CD4-positive, alpha-beta T cell (primary cell): ENCODE measurements at places on chromosomes 11 and 22. TPM values are rescaled to one million over a fixed set of nuclear protein-coding genes. Genes with fewer than 3 reads are reported as not detected.

DNA sequence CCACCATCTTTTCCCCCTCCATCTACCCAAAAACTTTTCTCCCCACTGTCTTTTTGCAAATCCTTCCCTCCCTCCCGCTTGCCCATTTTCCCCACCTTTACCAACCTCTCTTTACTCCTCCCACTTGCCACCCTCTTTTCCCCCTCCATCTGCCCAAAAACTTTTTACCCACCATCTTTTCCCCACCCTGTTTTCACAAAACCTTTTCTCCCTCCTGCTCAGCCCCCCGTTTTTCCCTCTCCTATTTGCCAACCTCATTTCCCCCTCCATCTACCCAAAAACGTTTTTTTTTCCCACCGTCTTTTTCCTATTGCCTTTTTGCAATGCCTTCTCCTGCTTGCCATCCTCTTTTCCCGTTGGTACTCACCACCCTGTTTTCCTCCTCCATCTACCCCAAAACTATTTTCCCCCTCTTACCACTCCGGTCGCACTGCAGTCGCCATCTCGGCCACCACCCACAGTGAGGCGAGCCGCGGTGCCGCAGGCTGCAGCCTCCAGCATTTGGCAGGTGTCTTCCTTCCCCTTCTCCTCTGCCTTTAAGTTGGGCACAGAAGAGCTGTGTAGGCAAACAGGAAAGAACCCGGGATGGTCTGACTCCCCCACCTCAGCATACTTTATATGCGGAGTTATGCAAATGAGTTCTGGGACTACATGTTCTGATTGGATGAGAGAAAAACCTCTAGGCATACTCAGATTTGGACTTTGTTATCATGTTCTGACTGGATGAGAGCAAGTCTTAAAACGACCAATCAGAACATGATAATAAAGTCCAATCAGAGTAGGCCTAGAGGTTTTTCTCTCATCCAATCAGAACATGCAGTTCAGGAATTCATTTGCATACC, 121.2 kb upstream of the VPREB1 start:
- no peak for DNase-seq

The PKP3 gene
- total RNA-seq = 0.60 TPM

DNA sequence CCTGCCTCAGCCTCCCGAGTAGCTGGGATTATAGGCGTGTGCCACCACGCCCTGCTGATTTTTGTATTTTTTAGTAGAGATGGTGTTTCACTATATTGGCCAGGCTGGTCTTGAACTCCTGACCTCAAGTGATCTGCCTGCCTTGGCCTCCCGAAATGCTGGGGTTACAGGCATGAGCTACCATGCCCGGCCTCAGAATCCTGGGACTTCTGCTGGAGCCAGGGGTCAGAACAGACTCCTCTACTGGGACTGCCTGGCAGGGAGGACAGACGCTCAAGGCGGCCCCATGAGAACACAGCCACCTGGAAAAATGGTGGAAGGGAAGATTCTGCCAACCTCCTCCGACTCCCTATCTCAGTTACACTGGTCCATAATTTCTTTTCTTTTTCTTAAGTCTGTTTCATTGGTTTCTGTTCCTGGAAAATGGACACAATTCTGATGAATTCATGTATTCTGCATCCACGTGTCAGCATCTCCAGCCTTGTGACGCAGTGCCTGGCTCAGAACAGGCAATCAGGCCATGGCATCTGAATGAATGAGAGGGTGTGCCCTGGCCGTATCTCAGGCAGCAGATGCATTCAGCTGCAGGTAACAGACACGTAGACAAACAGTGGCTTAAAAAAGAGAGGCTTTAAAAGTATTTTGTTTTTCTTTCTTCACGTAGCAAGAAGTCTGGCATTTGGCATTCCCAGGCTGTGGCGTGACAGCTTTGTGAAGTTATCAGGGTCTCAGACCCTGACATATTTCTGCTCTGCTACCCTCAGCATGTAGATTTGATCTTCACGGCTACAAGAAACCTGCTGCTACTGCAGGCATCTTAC, 4.8 kb downstream of the SMIM38 start:
- DNase-seq = no peak

DNA sequence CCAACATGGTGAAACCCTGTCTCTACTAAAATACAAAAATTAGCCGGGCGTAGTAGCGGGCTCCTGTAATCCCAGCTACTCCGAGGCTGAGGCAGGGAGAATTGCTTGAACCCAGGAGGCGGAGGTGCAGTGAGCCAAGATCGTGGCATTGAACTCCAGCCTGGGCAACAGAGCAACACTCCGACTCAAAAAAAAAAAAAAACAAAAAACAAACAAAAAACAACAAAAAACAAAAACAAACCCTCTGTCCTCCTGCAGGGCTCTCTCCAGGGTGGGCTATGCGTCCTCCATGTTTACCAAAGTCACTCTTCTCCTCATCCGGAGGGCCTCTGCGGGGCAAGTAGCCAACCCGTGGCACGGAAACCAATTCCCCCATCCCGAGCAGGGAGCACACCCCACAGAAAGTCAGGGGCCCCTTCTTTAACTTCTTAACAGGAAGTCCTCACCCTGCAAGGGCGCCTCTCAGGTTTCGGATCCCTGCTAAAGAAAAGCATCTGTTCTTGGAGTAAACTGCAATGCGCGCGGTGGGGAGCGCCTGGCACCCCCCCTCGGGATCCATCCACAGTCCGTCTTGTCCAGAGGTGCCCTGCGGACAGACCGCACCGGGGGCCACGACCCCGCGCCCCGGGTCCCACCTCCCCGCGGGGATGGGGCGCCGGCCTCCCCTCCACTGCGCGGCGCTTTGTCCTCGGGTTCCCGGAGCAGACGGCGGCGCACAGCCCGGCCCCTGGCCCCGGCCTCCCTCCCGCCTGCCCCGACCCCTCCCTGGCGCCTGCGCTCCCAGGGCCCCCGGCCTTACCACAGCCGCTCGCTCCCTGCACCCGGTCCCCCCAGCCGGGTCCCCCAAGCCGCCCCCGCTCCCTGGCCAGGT, 712 bp downstream of the CERK start:
- peak; percentile 23 for DNase-seq

DNA sequence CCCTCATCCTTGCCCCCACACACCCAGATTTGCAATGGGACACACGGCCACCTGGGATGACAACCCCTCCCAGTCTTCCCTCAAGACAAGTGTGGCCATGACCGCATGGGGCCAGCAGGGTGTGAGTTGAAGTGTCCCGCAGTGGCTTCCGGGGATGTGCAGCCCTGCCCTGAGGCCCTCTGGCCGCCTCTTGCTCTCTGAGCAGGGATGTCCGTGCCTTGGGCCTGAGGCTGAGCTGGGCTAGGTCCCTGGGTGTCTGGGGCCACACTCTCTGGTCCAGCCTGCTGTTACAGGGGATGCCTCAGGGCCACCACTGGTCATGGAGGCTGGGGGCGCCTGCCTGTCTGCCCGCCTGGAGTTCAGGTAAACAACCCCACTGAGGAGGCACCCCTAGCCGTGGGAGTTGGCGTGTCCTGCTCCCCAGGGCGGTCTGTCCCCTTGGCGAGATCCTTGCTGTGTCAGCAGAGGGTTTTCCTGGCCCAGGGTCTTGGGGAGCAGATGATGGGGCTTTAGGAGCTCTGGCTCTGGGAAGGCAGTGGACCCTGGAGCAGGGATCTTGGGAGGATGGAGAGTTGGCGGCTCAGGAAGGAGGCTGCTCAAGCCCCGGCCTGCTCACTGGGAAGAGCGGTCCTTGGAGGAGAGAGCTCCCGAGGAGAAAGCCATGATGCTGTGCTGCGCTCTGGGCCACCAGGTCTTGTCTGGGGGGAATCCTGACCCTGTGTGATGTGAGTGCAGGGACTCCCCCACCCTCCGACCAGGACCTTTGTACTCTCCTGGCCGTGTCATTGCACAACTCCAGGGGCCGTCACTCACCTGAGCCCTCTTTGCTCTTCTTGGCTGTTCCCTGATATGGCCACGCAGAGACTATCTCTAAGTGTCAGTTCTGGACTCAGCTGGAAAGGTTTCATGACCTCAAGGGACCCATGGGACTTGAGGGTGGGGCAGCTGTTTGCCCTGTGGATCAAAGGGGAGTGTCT, 67.9 kb downstream of the KCNQ1 start:
- DNase-seq = no peak

GRCh38 chr11:14065141-14065540, 102.6 kb downstream of the SPON1 start:
- DNase-seq = peak; percentile 14

- no peak for DNase-seq
Measured at GRCh38 chr11:46999217-46999616, 62.7 kb downstream of the CSTPP1 start.
